NCI-H446 treated with DMSO at 0.1 percent for 48 hours (cell line): ENCODE measurements at places on chromosomes 1 and 21.

GRCh38 chr1:56569661-56570060 lies 9.7 kb downstream of the PLPP3 start:
- DNase-seq, result no peak

DNA sequence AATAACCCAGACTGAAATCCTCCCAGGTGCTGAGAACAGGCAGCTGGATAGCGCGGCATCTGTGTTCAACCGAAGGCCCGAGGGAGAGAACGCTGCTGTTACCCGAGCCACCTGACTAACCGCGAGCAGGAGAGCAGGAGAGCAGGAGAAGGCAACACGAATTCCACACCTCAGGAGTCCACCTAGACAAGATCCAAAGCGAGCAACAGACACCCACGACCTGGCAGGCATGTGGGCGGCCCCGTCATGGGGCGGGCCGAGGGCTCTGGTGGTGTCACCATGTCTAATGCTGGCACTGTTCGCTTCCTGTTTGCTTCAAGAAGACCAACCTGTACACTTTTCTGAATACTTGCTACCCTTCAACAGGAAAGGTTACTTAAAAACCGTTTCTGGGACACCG lies 20.9 kb upstream of the SPATC1L start:
- no peak for DNase-seq

DNA sequence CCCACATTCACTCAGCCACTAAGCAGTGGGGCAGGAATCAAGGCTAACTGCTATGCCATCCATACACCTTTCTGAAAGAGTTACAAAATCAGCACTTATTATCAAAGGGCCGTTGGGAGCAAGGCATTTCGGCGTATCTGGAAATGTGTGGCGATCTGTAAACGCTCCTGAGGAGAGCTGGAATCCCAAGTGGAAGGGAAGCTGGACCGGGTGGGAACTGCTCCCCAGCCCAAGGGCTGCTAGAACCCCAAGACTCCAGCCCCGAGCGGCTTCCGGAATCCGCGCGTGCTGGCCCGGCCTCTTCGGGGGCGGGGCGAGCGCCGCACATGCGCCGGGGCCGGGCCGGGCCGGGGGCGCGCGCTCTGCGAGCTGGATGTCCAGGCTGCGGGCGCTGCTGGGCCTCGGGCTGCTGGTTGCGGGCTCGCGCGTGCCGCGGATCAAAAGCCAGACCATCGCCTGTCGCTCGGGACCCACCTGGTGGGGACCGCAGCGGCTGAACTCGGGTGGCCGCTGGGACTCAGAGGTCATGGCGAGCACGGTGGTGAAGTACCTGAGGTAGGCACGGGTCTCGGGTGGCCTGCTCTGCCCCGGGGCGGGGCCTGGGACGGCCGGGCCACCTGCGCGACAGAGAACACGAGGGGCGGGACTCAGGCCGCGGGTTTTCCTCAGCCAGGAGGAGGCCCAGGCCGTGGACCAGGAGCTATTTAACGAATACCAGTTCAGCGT lies at the start of gene NAXE:
NAXE (plus strand) TSS at position 345 of the 726 bp plus-strand sequence; CDS start at position 374, 29 bp downstream.
- DNase-seq, result peak; percentile 30

- DNase-seq, result no peak
Observed at GRCh38 chr1:220291580-220291979, 19.3 kb upstream of the RAB3GAP2 start.

GRCh38 chr1:169727307-169727706 lies 6.6 kb downstream of the SELE start:
- no peak for DNase-seq

- DNase-seq, result no peak
Observed at GRCh38 chr1:43978264-43978550, 803 bp upstream of the B4GALT2 start.

- no peak for DNase-seq
Observed at GRCh38 chr1:34721646-34722355, 33.0 kb upstream of the GJB5 start.

DNA sequence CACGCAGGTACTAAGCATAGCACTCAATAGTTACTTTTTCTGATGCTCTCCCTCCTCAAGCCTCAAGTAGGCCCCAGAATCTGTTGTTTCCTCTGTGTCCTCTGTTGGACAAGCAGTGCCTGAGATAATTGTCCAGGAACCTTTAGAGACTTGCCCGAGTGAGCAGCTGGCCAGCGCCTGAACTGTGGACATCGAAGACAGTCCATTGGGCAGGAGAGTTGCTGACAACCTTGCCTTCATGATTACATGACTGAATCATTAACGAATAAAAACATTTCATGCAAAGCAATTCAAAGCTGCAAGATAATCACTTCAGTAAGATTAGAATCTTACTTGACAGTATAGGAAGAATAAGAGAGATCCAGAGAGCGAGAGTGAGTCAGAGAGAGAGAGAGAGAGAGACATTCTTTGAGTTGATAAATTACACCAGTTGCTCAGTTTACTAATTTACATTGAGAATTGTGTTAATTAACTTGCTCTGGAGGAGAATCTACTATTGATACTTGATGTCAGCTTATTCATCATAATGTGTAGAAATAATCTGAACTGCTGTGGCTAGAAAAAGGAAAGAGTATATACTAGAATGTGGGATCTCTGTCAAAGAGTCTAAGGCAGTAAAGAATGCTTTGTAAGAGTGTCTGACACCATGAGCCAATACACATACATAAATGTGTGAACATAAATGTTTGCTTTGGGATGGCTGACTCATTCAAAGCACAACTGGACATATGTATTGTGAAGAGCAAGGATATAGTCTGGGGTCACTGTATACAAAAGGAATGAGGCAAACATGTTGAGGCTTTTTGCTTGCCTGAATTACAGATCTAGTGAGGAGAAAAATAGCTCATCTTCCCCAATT lies 216.0 kb downstream of the ZNF326 start:
- DNase-seq, result no peak

DNA sequence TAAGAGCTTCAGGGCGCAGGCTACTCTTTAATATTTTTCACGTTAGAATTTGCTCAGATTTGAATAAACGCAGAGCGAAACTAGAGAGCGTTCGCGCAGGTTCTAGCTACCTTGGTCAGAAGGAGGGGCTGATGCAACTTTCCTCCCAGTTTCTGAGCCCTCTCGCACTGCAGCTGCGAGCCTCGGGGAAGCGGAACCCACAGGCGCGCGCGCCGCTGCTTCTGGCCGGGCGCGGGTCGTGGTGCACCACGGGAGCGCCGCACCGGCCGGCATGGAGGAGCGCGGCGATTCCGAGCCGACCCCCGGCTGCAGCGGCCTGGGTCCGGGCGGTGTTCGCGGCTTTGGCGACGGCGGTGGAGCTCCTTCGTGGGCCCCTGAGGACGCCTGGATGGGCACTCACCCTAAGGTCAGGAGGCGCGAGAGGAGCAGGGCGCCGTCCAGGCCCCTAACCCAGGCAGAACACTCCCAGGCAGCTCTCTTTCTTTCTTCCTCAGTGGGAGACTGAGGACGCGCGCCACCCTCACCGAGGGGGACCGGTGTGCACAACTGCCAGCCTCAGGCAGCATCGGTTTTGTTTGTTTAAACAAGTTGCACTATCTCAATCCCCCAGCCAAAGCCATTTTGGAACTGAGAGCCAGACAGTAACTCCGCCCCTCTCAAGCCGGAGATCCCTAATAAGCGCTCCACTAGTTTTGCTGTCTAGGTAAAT lies at the start of gene TSEN15:
TSEN15 (plus strand) TSS at position 246 of the 709 bp plus-strand sequence; CDS start at position 272, 26 bp downstream.
- DNase-seq, result peak; percentile 46

DNA sequence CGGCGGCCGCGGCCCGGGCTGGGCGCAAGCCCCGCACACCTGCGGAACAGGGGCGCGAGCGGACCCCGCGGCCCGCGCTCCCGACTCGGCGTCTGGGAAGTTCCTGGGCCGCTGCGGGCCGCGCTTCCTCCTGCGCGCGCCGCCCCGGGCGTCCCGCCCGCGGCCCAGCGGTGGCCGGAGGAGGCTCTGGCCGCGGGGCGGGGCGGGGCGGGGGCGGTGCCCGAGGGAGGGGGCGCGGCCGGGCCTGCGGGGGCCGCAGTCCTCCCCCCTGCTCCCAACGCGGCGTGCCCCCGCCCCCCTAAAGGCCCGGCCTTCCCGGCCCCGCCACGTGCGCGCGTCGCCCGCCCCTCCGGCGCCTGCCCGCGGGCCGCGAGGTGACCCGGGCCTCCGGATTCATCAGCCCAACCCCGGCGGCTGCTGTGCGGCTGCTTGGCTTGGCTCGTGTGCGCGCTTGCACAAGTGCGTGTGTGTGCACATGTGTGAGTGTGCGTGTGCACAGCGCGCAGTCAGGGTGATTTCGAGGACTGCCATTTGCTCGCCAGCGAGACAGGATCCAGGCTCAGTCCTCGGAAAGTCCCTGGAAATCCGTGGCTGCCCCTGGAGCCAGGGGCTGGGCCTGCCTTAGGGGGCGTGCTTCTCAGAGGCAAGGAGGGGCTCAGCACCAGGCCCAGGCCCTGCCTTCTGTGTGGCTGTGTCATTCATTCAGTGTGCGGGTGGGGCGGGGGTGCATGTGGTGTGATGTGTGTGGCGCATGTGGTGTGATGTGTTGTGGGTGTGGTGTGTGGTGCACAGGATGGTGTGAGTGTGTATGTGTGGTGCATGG lies at the start of gene C2CD2:
C2CD2 (minus strand) TSS at position 188 of the 823 bp plus-strand sequence. CDS start 370 bp downstream, outside the sequence.
- no peak for DNase-seq

DNA sequence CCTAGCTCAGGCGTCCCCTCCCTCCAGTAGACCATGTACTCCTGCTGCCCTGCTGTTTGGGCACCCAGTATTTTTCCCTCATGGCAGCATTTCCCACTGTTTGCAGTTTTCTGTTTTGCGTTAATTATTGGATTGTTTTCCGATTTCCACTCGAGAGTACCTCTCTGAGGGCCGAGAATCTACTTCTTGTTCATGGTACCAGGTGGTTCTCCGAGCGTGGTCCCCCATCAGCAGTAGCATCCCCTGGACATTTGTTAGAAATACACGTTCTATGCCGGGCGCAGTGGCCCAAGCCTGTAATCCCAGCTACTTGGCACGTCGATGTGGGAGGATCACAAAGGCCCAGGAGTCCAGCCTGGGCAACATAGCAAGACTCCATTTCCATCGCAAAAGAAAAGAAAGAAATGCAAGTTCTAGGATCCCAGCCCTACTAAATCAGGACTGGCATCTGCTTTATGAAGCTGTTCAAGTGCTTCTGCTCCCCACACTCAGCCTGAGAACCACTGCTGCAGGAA lies 690 bp downstream of the RRP1 start:
- no peak for DNase-seq

GRCh38 chr1:2564815-2565374 lies 8.7 kb downstream of the TNFRSF14 start:
- no peak for DNase-seq
